Bronchus fibroblast of lung (primary cell): ENCODE measurements at places on chromosomes 11 and 22. TPM values are rescaled to one million over a fixed set of nuclear protein-coding genes. Genes with fewer than 3 reads are reported as not detected.

FXYD6 gene
- 22.5 and 27.8 TPM in 2 replicates for total RNA-seq

CLDN5 gene
- total RNA-seq = 0.50 and 1.8 TPM in 2 replicates

FREY1 gene
- 0.34 TPM in 1 of 2 replicates, not detected in the other for total RNA-seq

SAA4 gene
- total RNA-seq = not detected in 2 replicates

FIBIN gene
- total RNA-seq = 8.8 and 12.1 TPM in 2 replicates

PANX2 gene
- 0.17 and 0.45 TPM in 2 replicates for total RNA-seq
